ENCODE measurements at places on chromosomes 16 and 17.

GRCh38 chr17:73644145-73645049 is at the start of gene SDK2:
SDK2 (minus strand) TSS chr17:73644445; CDS start chr17:73644088, 357 bp downstream.
- DNase-seq, result peak; percentile 74

DNA sequence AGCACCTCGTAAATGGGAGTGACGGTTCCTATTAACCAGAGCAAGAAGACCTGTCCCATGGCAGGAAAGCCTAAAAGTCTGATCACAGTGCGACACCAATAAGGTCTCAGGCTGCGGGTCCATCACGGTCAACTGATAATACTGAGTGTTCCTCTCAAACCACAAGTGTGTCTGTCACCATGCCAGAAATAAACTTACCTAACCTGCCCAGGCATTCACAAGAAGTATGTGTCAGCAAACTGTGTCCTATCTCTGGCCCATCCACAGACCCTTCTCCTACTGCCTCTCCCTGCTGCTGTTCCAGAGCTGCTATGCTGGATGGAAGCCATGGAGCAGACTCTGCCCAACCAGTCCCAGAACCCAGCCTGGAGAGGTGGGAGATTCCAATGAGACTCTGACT is 73.5 kb downstream of the ZNF423 start:
- DNase-seq, result peak; percentile 9

- peak; percentile 79 for DNase-seq
Observed at GRCh38 chr16:685967-686366, 1.8 kb upstream of the JMJD8 start.

GRCh38 chr17:47649972-47650524 is 329 bp downstream of the KPNB1 start:
- no peak for DNase-seq

DNA sequence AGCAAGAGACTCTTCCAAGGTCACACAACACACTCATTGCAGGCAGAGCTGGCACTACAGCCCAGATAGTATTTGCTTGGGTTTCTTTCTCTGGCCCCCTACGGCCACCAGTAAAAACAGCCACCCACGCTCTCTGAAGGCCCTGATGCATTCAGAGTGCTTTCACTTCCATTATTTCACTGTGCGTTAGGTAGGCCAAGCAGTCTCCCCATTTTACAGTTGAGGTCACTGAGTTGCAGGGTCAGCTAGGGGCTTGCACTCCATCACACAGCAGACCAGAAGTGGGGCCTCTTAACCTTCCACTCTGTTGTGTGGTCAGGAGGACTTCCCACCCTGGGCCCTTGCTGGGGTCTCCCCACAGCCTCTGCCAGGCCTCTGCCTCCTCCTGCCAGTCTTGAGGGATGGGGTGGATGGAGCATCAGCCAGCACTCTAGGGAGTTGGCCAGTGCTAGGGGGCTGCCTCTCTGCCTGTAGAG is 2.5 kb downstream of the TBX21 start:
- DNase-seq, result no peak

DNA sequence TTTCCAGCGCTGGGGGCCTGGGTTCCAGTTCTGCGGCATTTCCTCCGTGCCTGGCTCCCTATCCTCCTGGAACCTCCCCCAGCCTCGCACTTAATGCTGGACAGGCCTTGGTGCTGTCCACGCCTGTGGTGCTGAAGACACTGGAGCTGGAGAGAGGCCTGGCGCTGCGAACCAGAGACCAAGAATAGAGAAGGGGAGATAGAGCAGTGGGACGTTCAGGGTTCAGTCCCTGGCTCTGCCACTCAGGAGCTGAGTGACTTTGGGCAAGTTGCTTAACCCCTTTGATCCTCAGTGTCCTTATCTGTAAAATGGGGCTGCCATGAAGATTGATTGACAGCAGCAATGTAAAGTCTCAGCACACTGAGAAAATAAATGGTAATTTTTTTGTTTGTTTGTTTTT is 11.9 kb downstream of the SBK1 start:
- DNase-seq, result peak; percentile 60

DNA sequence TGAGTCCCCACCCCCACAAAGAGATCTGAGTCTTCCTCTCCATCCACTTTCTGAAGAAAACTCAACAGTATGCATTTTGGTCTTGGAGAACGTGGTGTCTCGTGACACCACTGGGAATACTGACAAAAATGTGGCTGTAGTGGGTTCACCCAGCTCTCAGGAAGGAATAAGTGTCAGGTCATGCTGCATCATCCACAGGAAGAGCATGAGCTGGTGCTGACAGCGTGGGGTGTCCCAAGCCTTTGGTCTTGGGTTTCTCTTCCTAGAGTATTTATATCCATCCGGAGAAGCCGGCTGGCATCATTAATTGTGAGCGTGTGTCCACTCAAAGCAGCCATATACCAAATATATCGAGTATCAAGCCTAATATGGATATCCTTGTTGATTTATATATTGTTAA is 55.9 kb downstream of the C17orf67 start:
- no peak for DNase-seq

GRCh38 chr16:47079860-47080259 is 63.9 kb downstream of the NETO2 start:
- no peak for DNase-seq

DNA sequence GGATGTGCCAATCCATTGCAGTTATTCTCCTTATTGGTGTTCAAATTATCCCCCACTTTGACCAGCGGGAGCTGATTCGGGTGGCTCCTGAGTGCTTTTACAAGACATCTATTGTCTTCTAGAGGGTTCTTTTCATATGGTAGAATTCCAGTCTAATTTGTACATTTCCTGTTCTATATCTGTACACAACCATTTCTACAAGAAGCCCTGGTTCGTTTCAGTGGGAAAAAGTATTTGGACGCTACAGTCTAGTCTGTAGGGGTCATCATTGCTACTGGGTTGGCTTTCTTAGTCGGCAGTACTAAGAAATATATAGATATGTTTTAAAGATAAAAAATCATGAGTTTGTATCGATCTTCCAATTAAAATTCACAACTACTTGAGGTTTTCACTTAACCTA is 262.6 kb downstream of the MAP2K6 start:
- DNase-seq, result no peak

DNA sequence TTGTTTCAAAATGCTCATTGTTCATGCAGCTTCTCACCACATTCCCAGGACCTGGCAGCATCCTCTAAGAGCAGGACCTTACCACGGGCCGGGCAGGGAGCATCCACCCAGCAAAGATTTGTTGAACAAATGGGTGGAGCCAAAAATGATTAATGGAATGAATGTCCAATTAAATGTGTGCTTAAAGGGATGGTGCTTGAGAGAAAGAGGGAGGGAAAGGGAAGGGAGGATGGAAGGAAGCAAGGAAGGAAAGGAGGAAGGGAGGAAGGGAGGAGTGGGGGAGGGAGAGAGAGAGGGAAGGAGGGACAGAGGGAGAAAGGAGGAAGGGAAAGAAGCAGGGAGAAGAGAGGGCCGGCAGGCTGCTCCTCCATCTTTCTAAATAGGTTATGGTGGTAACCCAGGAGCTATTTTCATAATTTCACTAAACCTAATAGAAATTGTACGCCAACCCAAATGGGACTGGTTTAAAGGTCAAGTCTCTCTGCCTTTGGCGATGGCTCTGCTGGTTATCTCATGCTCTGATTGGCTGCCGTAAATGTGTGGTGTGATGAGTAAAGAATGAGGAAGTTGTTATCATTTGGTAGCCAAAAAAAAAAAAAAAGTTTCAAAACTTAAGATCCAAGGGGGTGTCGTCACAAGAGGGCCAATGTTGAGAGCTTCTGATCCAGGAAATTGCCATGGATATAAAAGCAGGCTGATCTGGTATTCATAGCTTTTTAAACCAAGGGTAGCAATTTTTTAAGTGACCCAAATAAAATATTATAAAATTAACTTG is 126.7 kb upstream of the FOXF1 start:
- no peak for DNase-seq

- peak; percentile 63 for DNase-seq
Observed at GRCh38 chr16:87657621-87658192, 55.4 kb downstream of the JPH3 start.

DNA sequence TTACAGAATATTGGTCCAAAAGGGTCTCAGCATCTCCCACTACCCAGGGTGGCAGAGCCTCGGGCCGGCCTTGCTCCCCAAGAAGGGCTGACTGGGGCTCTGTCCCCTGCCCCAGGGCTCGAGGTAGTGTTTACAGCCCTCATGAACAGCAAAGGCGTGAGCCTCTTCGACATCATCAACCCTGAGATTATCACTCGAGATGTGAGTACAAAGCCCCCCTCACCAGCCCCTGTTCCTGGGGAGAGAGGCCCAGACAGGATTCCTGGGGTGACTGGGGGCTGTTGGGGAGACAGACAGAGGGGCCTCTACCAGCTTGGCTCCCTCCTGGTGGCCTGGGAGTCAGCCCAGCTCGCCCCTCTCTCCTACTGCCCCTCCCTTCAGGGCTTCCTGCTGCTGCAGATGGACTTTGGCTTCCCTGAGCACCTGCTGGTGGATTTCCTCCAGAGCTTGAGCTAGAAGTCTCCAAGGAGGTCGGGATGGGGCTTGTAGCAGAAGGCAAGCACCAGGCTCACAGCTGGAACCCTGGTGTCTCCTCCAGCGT is 6.1 kb upstream of the NLRC5 start:
- no peak for DNase-seq

DNA sequence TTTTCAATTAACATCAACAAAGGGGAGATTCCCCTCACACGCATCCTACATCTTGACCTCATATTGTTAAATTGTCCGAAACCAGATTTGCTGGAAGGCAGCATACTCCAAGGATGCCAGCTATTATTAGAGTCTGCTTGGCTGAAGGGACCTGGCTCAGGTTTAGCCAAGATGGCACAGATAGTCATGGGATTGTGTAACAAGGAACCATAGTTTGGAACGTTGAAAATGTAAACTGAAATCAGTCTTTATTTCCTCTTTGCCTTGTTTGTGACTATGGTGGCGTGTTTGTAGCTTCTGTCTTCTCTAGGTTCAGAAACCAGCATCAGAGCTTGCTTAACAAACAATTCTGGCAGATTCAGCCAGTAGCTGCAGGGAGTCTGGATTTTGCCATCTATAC is 5.9 kb downstream of the ARSG start:
- peak; percentile 98 for DNase-seq

GRCh38 chr16:19001788-19002187 is 18.1 kb downstream of the TMC7 start:
- no peak for DNase-seq

DNA sequence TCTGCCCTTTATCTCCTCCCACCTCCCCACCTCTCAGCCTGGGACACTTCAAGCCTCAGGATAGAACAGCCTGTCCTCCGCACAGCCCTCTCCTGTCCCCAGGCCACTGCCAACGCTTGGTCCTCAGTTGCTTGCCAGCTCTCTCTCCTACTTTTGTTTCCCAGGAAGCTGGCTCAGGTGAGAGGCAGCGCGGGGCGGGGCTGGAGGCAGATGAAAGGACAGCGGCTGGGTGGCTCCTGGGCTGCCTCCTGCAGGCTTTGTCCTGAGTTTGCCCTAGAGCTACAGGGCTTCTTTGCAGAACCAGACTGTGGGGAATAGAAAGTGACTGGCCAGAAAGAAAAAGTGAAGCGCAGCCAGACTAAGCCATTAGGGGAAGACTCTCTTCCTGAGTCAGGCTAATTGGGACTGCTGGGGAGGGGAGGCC is 48.2 kb upstream of the CDC42EP4 start:
- peak; percentile 75 for DNase-seq

DNA sequence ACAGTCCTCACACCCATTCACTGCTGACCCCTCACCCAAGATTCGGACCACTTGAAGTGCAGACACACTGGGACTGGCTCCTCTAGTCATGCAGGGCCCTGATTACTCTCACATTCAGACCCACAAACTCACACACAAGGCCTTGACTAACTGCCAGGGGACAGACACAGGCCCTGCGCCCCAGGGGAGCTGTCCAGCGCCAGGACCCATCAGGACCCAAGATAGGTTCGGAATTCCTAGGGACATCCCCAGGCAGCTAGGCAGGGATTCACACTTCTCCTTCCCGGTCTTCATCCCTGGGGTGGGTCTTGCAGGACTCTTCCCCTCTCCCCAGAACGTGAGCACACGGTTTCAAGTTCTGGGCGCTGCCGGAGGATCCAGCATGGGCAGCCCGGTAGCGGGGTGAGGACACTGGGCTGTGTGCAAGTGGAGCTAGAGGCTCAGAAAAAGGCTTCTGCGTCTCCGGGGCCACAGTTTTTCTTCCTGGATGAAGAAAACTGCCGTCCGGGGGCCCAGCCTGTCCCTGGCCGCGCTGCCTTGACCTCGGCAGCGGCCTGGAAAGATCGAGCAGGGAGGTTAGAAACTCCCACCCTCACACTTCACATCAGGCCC is 1.6 kb downstream of the SEZ6 start:
- peak; percentile 53 for DNase-seq

GRCh38 chr16:30399435-30400186 is 4.4 kb downstream of the ZNF48 start:
- no peak for DNase-seq

DNA sequence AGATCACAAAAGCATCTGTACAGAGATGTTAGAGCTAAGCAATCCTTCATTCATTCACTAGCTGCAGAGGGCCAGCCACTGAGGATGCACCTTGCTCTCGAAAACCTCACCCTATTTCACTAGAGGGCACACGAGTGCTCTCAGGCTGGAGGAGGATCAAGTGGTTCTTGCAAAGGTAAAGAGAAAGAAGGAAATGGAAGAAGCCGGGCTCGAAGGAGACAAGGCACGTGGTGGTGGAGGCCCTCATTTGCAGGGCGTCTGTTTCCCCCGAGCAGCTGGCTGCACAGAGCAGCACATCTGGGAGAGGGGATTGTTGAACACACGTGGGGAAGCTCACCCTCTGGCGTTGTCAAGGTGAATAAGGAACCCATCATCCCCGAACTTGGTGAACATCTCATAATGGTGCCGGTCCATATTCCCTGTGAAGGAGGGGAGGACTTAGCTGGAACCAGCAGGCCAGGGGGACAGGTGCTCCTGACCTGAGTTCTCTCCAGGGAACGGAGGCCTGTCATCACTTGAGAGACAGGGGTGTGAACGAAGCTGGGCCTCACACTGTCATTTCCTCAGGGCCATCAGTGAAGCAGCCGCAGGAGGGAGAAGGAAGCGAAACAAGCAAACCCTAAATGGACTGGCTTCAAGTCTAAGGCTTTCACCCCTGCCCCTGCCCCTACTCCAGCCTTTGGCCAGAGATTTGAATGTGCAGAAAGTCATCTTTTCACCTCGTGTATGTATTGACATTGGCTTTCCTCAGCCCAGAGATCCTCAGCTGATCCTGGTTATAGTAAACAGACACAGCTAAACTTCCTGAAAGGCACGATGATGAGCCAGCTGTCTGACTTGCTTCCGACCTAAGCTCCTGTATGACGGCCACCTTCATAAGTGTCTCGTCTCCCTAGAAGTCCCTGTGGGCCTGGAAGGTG is 27.6 kb downstream of the PRKAR1A start:
- peak; percentile 84 for DNase-seq

DNA sequence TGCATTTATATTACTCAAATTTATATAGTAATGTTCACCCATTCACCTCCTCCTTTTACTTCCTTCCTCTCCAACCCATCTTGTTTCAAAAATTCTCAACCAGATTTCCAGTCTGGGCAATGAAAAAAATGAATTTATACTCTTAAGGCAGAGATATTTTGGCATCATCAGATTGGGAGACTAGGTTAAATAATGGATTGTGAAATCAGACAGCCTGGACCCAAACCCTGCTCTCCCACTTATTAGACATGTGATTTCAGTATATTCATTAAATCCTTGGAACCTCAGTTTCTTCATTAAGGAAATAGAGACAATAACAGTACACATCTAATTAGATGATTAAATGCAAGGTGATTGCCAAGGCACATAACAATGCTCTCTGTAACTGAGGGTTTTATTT is 7.8 kb downstream of the ACSM1 start:
- DNase-seq, result no peak

- no peak for DNase-seq
Observed at GRCh38 chr16:86734543-86735460, 156.5 kb downstream of the FOXL1 start.

GRCh38 chr16:23855010-23855409 is 19.2 kb downstream of the PRKCB start:
- DNase-seq, result no peak

GRCh38 chr17:8791910-8792270 is 7.3 kb downstream of the MFSD6L start:
- no peak for DNase-seq

Measured in T47D (cell line).